Brain microvascular endothelial cell (primary cell): ENCODE measurements at places on chromosomes 4 and X.

DNA sequence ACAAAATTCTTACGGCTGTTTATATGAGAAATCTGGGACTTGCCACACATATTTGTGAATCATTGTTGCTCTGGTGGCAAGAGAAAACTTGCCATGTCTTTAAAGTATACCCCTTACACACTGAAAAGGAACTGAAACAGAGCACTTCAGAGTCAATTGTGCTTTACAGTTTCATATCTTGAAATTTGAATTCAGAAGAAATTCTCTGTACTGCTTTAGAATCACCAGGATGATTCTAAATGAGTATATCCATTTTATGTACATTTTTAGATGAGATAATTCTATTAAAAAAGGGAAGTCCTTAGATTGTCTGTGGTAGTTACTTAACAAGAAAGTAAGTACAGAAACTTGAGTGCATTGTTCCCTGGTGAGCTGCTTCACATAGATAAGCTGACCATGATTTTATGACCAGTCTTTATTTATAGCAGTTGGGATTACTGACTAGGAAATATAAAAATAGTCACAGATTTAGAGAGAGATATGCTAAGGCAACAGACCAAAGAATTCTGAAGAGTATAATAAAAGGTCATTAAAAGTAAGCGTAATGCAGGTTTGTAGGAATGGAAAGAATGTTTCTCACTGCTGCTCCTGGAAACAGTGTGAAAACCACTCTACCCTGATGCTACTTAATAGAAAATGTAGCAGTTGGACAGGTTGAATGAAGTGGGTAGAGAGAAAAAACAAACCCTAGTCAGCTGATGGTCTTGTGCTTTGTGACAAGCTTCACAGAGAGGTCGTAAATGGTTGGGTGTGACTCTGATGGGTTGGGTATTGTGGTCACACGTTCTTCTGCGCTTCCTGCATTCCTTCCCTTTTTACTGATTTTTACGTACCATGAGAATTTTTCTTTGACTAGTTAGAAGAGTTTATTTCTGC, 41.0 kb downstream of the FNIP2 start:
- peak; percentile 95 for DNase-seq

GRCh38 chr4:13601048-13601447, 26.5 kb downstream of the BOD1L1 start:
- no peak for DNase-seq

DNA sequence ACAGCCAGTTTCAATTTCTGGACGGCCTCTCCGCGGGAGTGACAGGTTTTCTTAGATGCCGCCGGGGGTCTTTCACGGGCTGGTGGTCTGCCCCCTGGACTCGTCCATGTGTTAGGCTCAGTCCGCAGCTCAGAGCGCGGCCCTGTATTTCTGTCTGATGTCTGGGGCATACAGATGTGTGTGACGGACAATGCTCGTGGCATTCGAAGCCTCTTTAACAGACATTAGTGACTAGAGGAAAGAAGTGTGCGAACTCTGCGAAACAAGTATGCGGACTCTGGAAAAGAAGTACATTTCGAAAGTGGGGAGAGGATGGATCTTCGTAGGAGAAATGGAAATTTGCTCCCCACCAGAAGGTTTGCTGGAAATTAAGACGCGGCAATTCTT, 793 bp upstream of the DCUN1D4 start:
- DNase-seq = no peak

DNA sequence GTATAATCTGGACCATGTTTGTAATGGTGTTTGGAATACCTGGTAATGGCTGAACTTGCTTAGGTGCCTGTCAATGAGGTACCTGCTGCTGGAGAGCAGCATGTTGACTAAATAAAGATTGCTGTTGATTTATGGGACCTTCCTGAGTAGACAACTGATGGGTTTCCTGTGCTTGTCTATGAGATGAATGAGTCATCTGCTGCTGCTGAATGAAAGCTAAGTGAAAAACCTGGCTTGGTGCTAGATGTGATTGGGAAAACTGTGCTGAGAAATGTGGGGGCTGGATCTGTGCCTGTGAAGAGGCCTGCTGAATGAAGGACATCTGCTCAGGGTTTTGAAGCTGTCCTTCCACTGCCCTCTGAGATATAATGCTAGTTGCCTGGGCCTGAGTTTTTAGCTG, 69.6 kb downstream of the WNK3 start:
- peak; percentile 1 for DNase-seq

- no peak for DNase-seq
Measured at GRCh38 chr4:169957785-169958184, 68.4 kb downstream of the MFAP3L start.

GRCh38 chrX:19879735-19880378, 7.5 kb downstream of the SH3KBP1 start:
- no peak for DNase-seq

DNA sequence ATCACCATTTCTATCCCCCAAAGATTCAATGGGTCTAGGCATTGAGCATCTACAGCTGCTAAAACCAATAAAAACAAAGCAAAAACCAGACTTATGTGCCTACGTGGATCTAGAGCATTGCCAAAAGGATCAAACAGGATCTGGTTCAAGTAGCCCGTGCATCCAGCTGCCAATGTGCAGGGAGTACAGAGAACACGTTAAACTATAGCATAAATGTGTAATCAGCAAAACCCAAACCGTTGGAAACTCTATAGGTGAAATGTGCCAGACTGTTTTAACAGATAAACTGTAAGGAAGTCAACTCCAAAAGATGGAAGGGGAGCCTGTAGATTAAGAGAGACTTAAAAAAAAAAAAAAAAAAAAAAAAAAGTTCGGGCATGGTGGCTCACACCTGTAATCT, 58.5 kb downstream of the APOO start:
- DNase-seq = no peak

- no peak for DNase-seq
Measured at GRCh38 chrX:107207089-107207488, 678 bp downstream of the DNAAF6 start.

- no peak for DNase-seq
Measured at GRCh38 chr4:55554453-55555030, 7.8 kb upstream of the CLOCK start.

- DNase-seq = no peak
Measured at GRCh38 chrX:5646818-5647217, 581.8 kb downstream of the NLGN4X start.

- peak; percentile 2 for DNase-seq
Measured at GRCh38 chrX:24506082-24506481, 41.0 kb downstream of the PDK3 start.

- no peak for DNase-seq
Measured at GRCh38 chr4:139315221-139315675, 13.0 kb upstream of the NDUFC1 start.

GRCh38 chr4:38872620-38873019, 5.0 kb downstream of the FAM114A1 start:
- peak; percentile 51 for DNase-seq

GRCh38 chrX:10749113-10749512, 128.7 kb upstream of the MID1 start:
- DNase-seq = peak; percentile 73
